ENCODE measurements at places on chromosomes 12 and 14.

DNA sequence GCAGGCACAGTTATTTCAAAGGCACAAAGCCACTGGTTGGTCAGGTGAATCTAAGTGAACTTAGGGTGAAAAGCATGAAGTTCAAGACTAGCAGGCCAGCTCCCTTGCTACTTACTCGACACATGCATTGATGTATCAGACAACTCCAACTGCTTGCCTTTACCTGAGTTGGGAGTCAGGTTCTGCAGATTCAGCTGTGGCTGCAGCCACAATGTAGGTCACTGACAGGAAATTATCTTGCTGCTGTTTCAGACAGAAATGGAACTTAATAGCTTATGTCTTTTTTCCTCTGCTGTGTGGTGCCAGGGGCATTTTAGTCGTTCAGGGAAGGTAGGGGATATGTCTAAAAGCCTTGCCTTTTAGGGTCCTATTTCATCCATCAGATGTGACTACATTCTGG is 125.6 kb upstream of the RPH3A start:
- DNase-seq, result no peak

DNA sequence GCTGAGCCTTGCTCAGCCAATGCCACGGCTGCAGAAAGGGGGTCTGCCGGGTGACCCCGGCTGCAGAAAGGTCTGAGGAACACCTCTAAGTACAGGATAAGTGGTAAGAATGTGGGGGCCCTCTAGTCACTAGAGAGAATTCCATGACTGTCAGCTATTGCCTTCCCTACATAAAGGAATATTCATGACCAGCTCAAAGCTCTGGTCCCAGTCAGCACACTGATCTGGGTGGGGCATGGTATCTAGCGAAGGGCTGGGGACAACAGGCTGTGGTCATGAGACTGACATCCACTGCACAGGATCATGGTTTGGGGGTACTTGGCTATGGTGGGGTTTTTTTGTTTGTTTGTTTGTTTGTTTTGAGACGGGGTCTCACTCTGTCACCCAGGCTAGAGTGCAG is 42.1 kb downstream of the DCAF4 start:
- DNase-seq, result no peak

DNA sequence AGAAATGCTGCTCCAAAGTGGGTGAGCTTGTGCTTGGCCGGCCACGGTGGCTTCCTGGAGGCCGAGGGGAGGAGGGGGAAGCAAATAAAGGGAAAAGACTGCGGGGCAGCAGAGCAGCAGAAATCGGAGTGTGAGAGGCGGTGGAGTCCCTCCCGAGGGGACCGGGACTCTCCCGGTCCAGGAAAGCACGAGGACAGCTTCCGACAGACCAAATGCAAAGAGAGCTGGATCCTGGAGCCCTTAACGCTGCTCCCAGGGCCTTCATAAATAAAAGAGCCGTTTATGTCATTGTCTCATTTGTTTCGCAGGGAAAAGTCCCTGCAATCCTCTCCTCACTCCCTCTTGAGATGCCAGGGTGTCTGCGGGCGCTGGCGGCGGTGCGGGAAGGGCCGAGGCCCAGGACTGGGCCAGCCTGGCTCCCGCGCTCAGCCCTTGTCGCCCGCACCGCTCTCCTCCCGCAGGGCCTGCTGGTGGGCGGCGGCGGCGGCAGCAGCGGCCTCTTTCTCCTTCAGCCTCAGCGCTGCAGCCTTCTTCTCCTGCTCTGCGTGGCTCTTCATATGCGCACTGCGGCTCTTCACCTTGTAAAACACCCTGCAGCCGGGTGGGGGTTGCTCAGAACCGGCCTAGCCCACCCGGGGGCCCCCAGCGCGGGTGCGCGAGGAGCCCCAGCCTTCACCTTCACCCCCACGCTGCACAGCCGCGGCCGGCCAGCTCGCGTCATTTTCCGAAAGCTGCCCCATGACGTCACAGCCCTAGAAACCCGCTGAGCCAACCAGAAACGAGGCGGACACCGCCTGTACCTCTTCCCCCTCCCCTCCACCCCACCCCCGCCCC is 4.5 kb upstream of the PNMA1 start:
- no peak for DNase-seq

DNA sequence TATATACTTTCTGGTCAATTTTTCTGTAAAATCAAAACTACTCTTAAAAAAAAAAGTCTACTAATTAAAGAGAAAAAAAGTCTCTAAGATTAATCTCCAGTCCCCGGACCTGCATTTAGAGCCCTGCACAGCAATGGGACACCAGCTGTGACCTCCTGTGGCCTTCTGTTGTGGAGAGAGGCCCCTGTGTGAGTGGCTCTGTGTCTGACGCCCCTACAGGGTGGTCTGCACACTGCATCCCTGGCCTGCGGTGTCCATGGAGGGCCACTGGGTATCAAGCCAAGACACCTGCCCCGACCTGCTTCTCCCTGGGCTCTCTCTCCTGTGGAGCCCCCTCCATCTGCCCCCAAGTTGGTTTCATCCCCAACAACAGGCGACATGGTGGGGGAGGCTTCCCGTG is 248.0 kb upstream of the DIO3 start:
- no peak for DNase-seq

- DNase-seq, result no peak
These were observed 18.5 kb downstream of the SFSWAP start for GRCh38 chr12:131729254-131729955.

DNA sequence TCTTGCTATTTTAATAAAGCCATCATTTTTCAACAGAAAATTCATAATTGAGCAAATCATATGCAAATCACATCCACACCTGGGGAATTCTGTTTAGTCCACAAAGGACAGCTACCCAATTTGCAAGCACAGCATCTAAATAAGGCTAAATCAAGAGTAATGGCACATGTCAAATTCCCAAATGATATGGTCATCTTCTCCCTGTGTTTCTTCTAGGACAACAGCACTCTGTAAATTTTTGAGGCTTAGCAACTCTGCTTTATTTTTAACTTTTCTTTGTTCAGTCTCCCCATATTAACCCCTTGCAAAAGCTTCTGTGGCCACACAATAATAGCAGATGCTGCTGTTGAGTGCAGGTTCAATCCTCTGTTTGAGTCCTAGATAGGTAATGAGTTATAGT is 155.6 kb upstream of the DAAM1 start:
- no peak for DNase-seq

GRCh38 chr14:26323869-26324268 is 274.0 kb downstream of the NOVA1 start:
- no peak for DNase-seq

- no peak for DNase-seq
These were observed 23.1 kb downstream of the BICDL1 start for GRCh38 chr12:120012067-120012621.

- no peak for DNase-seq
These were observed 12.3 kb downstream of the GPR19 start for GRCh38 chr12:12683725-12684124.

DNA sequence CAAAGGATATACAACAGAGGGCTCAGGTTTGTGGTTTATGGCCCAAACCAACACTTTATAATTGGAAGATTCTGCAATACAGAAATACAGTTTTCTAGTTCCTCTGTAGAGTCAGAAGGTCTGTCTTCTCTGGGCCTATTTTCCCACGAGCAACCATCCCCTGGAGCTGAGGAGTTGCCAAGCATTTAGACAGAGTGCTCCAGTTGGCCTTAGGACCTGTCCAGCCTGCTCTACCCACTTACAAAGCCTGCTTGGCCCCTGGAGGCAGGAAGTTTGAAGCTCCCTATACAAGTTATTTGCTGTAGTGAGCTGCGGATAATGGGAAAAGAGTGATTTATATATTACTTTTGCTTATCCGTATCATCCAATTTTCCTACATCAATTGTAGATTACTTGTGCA is 60.8 kb upstream of the HSPB8 start:
- no peak for DNase-seq

DNA sequence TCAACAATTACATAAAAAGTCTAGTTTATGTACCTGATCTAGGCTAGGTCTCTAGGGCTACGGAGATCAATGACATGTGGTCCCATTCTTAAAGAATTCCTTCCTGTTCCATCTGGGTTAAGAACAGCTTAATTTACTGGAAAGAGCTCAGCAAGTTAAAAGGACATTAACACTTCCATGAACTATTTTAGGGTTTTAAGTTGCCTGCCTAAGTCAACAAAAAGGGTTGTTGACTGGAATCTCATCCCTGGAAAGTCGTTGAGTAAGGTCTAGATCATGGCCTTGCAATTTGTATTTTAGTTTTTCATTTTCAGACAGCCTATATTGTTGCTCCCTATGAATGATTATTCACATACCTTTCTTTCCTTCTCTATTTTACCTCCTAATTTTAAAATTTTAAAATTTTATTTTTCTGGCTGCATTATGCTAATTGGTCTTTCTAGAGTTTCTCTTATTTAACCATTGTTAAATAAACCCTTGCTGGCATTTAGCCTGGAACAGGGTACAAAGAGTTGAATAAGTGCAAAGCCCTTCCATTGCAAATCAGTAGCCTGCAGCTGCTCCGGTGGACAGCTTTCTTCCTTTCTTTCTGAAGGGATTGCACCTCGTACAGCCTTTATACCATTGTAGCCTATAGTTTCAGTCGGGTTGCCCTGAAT is 66.3 kb downstream of the VRK1 start:
- DNase-seq, result no peak

GRCh38 chr12:68335462-68335861 is 3.3 kb upstream of the MDM1 start:
- DNase-seq, result no peak

Data from cortex of kidney (tissue), 1 donor.